Stimulated activated CD8-positive, alpha-beta memory T cell treated with anti-CD3 and anti-CD28 coated beads, Interleukin-4, amount 100 ng/mL, for 1 hour (primary cell): ENCODE measurements at places on chromosomes 6 and 20.

DNA sequence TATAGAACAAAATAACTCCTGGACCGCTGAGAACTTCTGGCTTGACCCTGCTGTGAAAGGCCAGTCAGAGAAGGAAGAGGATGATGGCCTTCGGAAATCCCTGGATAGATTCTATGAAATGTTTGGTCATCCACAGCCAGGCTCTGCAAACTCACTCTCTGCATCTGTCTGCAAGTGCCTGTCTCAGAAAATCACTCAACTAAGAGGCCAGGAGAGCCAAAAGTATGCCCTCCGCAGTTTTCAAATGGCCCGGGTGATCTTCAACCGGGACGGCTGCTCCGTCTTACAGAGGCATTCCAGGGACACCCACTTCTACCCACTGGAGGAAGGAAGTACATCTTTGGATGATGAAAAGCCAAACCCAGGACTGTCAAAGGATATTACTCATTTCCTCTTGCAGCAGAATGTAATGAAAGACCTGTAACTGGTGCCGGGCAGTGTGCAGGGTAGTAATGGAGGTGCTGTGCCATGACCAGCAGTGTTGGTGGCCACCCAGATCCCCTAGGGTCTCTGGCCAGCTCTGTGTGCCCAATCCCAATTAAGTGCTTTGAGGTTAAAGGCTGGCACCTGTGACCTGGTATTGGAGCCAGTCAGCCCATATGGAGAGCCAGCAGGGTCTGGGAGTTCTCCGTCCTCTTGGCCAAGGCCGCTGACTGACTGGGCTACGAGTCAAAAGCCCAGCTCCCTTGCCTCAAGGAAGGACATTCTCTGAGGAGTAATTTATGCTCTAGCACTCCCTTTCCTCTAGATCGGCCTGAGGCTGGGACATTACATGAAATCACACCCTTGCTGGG, 87.1 kb downstream of the TRMT6 start:
- no peak for DNase-seq

- no peak for DNase-seq
Observed at GRCh38 chr20:54589402-54590030, 114.1 kb downstream of the DOK5 start.

GRCh38 chr6:156842598-156843250, 65.5 kb downstream of the ARID1B start:
- DNase-seq, result no peak

DNA sequence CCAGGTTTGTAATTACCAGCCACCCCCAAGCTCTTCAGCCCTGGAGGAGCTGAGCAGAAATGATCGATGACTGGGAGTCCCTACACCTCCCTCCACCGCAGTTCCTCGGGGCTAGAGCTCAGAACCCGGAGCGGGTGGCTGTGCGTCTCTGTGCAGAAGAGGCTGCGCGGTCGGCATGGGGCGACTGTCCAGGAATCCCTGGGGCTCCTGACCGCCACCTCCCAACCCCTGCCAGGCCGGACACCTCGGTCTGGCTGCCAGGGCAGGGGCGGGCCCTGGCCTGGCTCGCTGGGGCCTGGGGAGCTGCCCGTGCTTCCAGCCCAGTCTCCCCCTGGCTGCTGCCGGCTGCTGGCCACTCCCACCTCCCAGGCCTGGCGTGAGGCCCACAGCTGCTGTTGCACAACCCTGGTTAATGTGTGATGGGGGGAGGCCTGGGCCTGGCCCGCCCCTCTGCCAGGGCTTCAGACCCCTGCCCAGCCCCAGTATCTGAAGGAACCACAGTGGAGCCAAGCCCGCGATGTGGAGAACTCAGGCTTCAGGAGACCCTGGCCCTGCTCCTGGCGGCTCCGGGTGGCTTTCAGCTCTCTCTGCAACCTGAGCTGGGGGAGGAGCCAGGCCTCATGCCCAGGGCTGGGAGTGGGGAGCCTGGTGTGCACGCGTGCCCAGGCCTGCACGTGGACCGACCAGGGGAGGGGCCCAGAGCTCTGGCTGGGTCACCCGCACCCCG, 1.2 kb downstream of the SLC2A4RG start:
- DNase-seq, result no peak

DNA sequence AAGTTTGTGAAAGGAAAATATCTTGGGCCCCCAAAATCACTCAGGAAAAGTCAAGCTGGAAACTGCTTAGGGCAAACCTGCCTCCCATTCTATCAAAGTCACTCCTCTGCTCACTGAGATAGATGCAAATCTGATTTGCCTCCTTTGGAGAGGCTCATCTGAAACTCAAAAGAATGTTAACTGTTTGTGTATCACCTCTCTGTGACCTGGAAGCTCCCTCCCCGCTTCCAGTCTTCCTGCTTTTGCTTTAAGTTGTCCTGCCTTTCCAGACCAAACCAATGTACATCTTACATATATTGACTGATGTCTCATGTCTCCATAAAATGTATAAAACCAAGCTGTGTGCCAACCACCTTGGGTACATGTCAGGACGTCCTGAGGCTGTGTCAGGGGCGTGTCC, 331.4 kb upstream of the QKI start:
- DNase-seq, result no peak

DNA sequence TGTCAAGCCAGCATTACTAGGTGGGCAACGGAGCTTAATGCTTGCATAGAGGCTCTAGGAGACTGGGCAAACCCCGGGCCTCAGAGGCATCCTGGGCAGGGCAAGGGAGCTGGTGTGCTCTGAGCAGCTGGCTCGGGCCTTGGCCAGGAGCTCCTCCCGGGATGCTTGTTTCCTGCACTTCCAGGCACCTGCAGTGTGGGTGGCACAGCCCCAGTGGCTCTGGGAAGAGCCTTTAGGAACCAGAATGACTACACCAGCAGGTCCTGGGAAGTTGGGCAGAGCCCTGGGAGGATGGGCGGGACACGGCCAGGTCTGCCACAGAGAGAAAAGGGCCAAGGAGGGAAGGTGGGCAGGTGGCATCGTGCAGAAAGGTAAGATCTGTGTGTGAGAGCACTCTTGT, 80.4 kb upstream of the CD93 start:
- no peak for DNase-seq

GRCh38 chr6:12279322-12280091, 10.7 kb upstream of the EDN1 start:
- no peak for DNase-seq

GRCh38 chr6:12654107-12654506, 62.5 kb upstream of the PHACTR1 start:
- DNase-seq, result no peak

- DNase-seq, result no peak
Observed at GRCh38 chr20:41998539-41999341, 380.6 kb upstream of the CHD6 start.

DNA sequence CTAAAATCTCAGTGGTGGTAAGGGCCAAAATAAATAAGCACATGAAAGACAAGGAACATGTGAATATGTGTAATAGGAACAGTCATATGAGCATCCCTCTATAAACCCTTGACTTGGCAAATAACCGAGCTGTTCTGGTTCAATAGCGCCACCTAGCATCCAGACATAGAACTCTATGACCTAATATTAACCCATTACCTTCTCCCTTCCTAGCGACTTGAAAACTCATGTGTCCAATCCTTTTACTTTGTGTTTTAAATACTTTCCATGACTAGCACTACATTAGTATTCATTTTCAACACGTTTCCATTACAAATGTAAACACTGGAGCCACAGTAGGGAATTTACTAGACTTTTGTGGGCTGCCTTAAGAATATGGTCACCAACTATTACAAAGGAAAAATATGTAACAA, 279.7 kb downstream of the UST start:
- no peak for DNase-seq

- no peak for DNase-seq
Observed at GRCh38 chr6:144327081-144327480, 41.9 kb downstream of the UTRN start.

DNA sequence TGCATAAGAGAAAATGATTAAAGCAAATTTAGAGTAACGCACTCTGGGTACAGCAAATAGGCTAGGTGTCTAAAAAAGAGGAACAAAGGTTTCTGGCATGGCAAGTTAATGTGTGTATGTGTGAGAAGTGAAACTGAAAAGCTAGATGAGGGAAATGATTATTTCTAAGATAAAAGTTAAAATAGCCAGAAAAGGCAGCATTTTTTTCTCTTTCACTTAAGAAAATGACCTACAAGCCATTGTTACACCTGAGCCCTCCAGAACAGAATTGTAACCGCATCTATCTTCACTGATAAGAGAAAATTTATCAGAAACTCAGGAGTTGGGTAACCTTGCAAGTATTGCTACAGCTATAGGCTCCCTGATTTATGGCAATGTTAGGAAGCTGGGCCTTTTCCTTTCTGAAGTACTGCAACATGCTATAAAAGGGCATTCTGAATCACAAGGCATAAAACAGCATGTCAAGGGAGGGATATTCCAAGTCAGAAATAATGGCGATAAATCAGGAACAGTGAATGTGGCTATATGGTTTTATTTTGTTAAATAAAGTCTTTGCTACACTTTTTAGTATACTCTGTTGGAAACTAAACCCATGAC, 395.3 kb downstream of the TBC1D32 start:
- DNase-seq, result no peak

GRCh38 chr6:46338131-46338530, 153.1 kb downstream of the RCAN2 start:
- no peak for DNase-seq

- DNase-seq, result no peak
Observed at GRCh38 chr6:111711984-111712752, 106.5 kb upstream of the TRAF3IP2 start.

DNA sequence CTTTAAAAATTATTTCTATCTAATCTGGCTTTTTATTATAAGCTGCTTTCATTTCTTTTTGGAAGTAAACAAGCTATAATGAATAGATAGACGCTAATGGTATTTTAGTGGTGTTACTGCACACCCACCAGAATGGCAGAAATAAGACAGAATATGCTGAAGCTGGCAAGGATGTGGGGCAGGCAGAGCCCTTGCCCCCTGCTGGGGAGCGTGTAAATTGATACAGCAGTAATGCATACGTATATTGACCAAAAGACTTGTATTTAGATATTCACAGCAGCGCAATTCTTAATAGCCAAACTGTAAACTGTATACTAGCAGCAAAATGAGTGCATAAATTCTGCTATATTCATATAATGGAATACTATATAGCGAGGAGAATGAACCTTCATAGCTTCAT, 35.3 kb downstream of the TMEM181 start:
- no peak for DNase-seq

DNA sequence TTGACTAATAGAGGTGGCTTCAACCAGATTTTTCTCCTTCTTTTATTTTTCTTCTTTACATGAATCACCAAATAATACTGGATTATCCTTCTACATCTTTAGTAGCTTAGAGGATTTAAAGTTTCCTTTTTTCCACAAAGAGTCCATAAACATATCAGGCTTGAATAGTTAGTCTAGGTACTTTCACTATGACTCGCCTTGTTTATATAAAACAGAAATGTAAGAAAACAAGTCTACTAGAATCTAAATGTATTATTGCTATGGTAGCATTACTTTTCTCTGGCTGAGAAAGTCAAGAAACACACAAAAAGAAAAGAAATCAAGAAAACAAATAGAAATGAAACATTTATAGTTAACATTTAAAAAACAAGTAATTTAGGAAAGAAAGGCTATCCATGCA, 215.2 kb downstream of the PTPRK start:
- DNase-seq, result no peak

DNA sequence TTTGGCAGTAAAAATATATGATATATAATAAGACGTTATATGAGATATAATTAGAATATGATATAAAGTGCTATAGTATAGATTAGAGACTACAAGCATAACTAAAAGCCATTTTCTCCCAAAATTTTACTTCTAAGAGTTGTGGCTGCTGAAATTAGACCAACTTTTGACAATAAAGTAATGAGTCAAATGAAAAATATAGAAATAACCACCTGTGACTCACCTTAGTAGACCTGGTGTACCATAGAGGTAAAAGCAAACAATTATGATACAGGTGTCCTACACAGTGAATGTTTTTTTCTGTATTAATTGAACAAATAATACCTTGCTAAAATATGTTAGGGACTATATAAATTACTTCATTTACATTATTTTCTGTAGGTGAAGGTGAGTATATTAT, 482.9 kb upstream of the MAN1A1 start:
- no peak for DNase-seq

DNA sequence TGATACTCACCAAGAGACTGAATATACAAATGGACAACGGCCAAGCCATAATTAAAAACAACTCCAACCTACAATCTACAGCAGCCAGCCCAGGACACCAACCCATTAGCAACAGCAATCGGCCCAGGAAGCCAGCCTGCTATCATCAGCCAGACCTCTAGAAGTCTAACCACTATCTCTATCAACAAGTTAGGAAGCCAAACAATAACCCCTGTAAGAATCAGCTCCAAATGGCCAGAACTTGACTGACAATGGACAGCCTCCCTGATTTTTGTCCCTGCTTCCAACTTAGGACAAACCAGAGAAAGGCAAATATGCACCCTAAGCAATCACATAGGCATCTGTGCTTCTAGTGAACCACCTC, 511.8 kb upstream of the JARID2 start:
- DNase-seq, result no peak

GRCh38 chr6:143634486-143634885, 43.3 kb upstream of the PHACTR2 start:
- DNase-seq, result no peak

- no peak for DNase-seq
Observed at GRCh38 chr6:149468179-149468578, 16.6 kb downstream of the ZC3H12D start.

DNA sequence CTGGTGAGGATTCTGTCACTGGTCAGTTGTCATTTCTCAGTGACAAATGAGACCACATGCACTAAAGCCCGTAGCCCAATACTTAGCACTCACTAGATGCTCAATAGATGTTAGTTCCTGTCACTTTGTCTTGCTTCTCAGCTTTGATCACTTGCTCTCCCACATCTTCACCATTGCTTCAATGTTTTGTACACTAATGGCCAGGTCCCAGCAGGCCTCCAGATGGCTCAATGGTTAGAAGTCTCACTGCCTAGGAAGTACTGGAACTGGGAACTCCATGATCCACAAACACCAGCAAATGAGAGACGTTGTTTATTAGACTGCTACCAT, 502.8 kb upstream of the JARID2 start:
- DNase-seq, result no peak

- DNase-seq, result no peak
Observed at GRCh38 chr20:22563062-22563965, 21.1 kb downstream of the FOXA2 start.

GRCh38 chr20:40326784-40327183, 362.3 kb downstream of the MAFB start:
- DNase-seq, result no peak

- no peak for DNase-seq
Observed at GRCh38 chr6:167806061-167806700, 20.5 kb upstream of the AFDN start.

DNA sequence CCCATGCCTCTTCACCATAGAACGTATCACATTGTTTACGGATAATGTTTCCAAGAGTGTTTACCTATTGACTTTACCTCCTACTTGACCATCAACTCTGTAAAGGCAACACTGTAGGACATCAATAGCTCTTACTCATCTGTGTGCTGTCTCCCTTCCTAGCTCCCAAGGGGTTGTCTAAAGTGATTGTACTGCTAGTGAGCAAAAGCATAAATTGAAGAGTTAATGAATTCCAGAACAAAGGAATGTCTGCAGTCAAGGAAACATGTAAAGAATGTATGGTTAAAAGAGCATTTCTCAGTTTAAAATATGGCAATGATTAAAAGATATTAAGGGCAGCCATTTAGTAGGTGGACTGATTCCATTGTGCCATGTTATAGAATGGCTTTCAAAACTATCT, 985.4 kb downstream of the TBC1D32 start:
- DNase-seq, result no peak
